NT2/D1 (cell line): ENCODE measurements at places on chromosomes 5 and 9.

GRCh38 chr5:76406014-76406413 is 2.9 kb downstream of the IQGAP2 start:
- DNase-seq = no peak

- no peak for DNase-seq
Measured at GRCh38 chr9:95109456-95109855, 208.1 kb downstream of the FANCC start.

DNA sequence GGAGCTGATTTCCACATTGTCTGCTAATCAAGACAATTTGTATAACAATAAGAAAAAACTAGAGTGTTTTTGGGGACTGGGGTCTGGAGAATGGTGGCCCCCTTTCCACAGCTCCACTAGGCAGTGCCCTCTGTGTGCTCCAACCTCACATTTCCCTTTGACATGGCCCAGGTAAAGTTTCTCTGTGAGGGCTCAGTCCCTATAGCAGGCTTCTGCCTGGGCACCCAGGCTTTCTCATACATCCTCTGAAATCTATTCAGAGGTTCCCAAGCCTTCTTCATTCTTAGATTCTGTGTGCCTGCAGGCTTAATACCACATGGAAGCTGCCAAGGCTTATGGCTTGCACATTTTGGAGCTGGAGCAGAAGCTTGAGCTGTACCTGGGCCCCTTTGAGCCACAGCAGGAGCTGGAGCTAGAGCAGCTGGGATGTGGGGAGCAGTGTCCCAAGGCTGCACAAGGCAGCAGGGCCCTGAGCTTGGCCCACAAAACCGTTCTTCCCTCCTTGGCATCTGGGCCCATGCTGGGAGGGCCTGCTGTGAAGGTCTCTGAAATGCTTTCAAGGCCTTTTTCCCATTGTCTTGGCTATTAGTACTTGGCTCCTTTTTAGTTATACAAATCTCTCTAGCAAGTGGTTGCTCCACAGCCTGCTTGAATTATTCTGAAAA is 49.1 kb upstream of the VPS13A start:
- DNase-seq = peak; percentile 94

GRCh38 chr5:155676967-155677366 is 650.0 kb upstream of the SGCD start:
- no peak for DNase-seq

DNA sequence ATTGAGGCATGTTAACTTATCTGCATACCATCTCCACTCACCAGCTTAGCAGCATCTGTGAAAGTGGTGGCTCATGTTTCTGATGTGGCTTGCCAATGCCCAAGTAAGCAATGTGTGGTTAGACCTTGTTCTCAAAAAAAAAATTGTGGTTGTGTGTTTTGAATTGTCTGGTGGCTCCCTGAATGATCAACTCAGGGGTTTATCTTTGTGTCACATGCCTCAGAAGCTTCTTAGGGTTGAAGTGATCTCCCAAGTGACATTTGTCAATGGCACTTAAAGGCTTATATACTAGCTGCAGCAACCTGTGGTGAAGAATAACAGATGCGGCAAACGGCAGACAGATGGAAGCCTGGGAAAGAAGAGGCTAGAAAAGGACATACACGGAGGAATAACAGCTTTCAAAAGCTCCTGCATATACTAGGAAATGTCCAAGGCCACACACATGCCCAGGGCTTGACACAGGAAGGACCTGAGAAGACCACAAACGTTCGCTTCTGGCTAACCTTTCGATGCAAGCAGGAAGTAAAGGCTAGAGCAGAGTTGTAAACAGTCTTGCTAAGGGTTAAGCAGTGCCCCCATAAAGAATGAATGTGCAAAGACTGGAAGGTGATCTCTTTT is 42.2 kb upstream of the FSD1L start:
- no peak for DNase-seq

DNA sequence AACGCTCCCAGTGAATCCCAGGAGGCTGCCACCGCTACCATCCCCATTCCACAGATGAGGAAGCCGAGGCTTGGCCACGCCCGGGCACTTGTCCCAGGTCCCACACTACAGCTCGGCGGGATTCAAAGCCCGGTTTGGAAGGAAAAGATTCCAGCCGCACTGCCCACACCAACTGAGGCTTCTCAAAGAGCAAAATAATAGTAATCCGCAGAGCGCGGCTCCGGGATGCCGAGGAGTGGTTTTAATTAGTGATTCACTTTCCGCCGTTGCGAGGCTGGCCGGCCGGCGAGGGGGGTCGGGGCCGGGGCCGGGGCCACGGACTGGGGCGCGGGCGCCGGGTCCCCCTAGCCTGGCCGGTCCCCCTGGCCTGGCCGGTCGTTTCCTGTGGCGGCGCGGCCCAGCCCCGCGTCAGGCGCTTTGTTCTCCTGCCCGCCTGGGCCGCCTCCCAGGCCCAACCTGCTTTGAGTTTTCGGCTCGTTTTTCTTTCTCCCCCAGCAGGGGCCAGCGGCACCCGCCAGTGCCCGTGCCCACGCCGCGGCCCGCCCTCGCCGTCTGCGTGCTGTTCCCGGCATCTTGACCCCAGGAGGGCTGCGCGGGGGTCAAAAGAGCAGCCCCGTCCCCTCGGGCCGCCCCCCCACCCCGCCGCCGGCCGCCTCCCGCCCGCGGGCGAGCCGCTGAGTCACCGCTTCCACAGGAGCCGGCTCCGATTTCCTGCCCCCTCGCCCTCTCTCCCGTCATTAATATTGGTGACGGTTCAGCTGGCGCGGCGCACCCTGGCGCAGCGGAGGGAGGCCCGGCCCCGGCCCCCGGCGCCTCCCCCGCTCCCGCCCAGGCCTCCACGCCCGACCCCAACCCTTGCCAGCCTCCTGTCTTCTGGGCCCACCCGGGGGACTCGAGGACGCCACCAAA is 31.2 kb downstream of the FGF18 start:
- DNase-seq = no peak

- DNase-seq = no peak
Measured at GRCh38 chr5:122668552-122668951, 106.3 kb upstream of the SNX2 start.

DNA sequence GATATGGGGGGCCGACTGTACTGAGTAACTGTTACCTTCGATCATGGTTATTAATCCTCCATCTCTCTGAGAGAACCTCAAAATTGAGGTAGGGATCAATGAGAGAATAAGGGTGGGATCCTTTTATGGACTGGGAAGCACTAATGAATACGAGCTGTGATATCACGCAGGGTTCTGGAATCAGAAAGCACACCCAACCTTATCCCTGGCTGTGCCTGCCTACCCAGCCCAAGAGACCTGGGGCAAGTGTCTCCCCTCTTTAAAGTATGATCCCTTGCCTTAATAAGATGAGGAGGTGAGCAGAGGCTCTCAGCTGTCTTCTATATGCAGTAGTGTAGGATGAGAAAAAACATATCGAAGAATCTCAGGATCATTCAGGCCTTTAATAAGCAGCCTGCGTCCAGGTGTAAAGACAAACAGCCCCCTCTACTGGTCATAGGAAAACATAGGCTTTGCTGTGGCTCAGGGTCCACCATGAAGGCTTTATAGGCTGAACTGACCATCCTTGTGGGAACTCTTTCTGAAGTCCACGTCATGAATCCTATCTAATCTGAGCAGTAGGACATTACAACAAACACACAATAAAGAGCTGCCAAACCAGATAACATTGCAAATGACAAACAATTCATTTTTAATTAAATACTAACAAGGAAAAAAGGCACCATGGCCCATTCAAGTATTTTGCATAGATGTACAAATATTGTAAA is 16.8 kb downstream of the NIPAL4 start:
- peak; percentile 36 for DNase-seq

DNA sequence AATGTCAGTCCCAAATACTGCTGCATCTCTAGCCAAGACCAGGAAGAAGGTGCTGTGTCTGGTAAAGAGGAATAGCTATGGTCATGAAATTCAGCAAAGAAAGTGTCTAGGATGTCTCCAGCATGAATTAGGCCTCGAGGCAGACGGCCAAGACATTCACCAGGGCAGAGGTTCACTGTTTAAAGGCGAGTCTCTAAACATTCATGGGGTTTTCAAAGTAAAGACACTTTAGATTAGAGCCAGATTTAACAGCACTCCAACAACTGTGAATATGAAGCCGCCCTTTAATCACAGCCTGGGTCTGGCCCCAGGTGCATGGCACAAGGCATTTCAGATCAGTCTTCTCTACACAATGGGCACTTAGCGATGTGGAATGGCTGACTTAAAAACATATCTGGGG is 95.0 kb downstream of the ANKH start:
- no peak for DNase-seq

GRCh38 chr9:124680049-124680448 is 91.1 kb downstream of the NR6A1 start:
- DNase-seq = no peak
